Neuronal stem cell (in vitro differentiated cells): ENCODE measurements at places on chromosomes 2 and 18.

- no peak for DNase-seq
Measured at GRCh38 chr18:59927246-59927825, 27.5 kb downstream of the PMAIP1 start.

- no peak for DNase-seq
Measured at GRCh38 chr2:48114256-48114655, 208.0 kb upstream of the FBXO11 start.

DNA sequence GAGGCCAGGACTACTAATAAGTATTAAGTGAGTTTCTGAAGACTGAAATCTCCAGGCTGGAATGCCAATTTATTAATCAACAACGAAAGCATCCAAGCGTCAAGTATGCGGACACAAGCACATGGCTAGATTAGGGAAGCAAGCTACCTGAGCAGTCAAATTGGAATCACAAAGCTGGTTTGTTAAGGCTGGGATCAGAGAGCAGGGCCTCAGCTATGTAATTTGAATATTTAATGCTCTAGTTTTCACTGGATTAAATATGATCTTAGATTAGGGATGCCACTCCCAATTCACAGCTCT lies 5.7 kb downstream of the CCL20 start:
- DNase-seq, result no peak

GRCh38 chr2:181304011-181304844 lies 153.0 kb upstream of the ITGA4 start:
- DNase-seq, result no peak

GRCh38 chr2:195509551-195509950 lies 147.5 kb upstream of the SLC39A10 start:
- no peak for DNase-seq

DNA sequence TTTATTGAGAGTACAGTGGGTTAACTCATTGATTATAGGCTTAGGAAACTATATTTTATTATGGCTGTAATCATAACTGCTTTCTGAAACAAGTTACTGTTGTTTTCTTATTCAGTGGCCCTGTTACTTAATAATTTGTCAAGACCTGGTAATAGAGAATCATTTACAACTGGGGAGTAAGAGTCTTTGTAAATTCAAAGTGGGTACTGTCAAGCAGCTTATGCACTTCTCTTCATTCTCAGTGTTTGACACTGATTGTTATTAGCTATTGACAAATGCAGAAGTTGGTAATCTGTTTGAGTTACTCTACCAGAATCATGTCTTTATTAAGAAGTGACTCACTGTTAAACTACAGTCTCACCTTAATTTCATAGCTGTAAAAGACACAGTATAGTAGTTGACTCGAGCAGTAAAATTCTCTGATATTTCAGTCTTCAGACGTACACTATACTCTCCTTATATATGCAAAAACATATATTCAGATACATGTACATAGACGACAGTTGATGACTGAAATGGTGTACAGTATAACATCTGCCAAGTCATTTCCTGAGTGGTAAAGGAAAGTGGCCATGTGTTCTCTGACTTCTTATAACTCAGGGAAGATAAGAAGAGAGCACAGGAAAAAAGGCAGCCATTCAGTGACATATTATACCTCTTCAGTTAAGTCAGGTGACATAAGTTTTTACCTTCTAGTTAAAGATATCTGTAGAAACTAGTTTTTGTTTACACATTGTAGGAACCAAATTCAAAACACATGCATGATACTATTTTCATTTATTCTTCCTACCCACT lies 36.0 kb upstream of the TTC27 start:
- DNase-seq, result no peak

GRCh38 chr18:43789234-43790000 lies 512.1 kb upstream of the SYT4 start:
- DNase-seq, result no peak

- DNase-seq, result no peak
Measured at GRCh38 chr18:45071956-45072355, 391.3 kb downstream of the SETBP1 start.

DNA sequence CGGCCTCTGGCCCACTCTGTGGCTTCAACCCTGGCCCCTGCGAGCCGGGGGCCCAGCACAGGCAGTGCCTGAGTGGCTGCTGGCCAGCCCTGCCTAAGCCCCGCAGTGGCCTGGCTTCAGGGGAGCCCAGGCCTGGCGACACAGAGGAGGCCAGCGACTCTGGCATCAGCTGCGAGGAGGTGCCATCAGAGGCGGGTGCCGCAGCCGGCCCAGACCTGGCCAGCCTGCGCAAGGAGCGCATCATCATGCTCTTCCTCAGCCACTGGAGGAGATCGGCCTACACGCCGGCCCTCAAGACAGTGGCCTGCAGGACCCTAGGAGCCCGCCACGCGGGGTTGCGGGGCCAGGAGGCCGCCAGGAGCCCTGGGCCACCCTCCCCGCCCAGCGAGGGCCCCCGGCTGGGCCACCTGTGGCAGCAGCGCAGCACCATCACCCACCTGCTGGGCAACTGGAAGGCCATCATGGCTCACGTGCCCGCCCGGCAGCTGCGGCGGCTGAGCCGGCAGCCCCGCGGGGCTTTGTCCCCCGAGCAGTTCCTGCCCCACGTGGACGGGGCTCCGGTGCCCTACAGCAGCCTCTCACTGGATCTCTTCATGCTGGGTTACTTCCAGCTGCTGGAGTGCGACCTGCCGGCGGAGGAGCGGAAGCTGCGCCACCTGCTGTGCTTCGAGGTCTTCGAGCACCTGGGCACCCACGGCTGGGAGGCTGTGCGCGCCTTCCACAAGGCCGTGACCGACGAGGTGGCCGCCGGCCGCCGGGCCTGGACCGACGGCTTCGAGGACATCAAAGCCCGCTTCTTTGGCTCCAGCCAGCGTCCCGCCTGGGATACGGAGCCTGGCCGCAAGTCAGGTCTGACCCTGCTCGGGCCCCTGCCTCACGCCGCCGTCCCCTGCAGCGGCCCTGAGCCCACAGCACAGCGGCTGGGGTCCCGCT lies 7.5 kb upstream of the KLHL30 start:
- DNase-seq, result no peak

GRCh38 chr2:43039376-43040080 lies 186.9 kb downstream of the ZFP36L2 start:
- no peak for DNase-seq

- DNase-seq, result no peak
Measured at GRCh38 chr2:7089898-7090510, 172.8 kb downstream of the RNF144A start.

DNA sequence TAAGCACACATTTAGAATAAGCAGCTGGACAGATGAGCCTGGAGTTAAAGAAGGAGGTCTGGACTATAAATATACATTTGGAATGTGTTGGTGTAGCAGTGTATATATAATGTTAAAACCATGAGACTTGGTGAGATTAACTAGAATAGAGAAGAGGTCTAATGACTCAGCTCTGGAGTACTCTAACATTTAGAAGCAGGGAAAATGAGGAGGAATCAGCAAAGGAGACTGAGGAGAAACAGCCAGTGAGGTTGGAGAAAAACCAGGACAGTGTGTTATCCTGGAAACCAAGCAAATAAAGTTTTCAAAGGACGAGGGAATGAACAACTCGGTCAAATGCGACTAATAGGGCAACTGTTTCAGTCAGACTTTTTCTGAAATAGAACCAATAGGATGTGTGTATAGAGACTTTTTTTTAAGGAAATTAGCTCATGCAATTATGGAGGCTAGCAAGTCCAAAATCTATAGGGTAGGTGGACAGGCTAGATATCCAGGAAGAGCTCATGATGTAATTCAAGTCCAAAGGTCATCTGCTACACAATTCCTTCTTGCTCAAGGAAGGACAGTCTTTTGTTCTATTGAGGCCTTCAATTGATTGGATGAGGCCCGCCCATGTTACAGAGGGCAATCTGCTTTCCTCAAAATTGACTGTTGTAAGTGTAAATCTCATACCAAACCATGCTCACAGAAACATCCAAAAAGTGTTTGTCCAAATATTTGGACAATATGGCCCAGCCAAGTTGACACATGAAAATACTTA lies 10.8 kb upstream of the SESTD1 start:
- DNase-seq, result no peak

DNA sequence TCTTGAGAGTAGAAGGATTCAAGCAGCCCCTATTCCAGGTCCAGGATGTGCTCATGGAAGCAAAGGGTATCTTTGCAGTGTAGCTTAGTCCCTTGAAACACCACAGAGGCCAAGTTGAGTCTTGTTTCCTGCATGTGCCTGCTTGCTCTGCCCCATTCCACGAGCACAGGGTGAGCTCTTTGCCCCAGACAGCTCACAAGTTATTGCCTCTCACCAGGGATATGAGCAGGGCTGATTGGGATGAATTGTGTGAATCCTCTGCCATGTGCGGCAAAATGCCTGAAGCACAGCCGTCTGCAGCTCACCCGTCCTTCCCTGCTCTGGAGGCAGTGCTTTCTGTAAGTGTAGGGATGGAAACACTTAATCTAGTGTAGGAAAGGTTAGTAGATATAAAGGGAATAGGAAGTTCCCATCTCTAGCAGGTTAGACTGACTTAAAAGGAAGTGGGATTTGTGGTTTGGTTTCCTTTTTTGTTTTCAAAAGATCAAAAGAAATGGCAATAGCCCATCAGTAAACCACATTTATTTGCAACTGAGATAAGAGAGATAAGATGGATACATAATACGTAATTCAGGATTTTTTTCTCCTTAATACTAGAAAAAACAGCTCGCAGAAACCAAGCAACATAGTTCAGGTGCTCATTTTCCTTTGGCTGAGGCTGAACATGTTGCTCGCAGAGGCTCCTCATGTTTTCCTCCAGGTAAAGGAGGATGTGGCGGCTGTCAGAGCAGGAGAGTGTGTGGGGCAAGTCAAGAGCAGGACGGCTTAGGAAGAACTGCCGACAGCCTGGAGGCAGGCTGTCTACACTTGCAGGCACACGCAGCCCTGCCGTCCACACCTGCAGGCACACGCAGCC lies 41.4 kb downstream of the TMEM182 start:
- DNase-seq, result no peak

DNA sequence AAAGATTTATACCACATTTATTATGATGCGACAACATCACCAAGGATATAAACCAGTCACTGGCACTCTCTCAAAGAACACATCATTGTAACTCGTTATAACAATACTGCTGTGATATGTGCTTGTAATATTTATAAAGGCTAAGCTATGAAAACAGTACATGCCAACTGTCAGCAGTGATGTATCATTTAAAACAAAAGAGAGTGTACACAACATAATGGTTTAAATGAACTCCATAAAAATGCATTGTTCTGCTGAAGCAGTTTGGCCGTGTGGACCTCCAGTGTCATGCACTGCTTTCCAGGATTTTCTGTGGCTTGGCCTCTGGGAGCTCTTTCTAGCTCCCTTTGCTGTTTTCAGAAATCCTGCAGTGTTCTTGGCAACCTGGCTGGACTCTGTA lies 215.6 kb downstream of the MTX2 start:
- DNase-seq, result no peak

GRCh38 chr18:2851771-2852170 lies 5.0 kb downstream of the EMILIN2 start:
- no peak for DNase-seq

- DNase-seq, result no peak
Measured at GRCh38 chr2:9378433-9379390, 44.6 kb downstream of the ITGB1BP1 start.

GRCh38 chr2:31736695-31737454 lies 156.1 kb upstream of the SRD5A2 start:
- DNase-seq, result no peak
